HFF-Myc (cell line): ENCODE measurements at places on chromosomes 4 and X.
A peak's percentile ranks its signal among the peaks of the same experiment; 100 is the strongest.

GRCh38 chr4:36237366-36238313 is 6.7 kb downstream of the ARAP2 start:
- DNase-seq: no peak

GRCh38 chr4:150145946-150146340 is 67.7 kb downstream of the DCLK2 start:
- no peak for DNase-seq

- no peak for DNase-seq
Observed at GRCh38 chrX:45992402-45993123, 552.7 kb downstream of the ZNF674 start.

DNA sequence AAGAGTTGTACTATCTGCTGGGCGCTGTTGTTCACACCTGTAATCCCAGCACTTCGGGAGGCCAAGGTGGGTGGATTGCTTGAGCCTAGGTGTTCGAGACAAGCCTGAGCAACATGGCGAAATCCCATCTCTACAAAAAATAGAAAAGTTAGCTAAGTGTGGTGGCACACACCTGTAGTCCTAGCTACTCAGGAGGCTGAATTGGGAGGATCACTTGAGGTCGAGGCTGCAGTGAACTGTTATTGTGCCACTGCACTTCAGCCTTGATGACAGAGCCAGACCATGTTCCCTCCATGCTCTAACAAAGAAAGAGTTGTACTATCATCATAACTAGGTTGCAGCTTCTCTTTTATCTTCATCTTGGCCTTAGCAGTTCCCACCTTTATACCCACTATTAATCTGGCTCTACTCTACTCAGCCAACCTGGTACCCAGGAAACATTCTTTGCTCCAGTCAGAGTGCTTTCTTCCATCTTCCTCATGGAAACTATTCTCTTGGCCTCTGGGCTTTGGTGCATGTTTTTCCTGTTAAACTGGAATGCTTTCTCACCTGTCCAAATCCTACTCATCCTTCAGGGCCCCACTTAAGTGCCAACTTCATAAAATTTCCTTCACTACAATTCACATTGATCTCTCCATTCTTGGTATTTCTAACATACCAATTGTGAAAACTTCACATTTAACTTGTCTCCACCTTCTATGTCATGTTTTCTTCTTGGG is 18.2 kb downstream of the FABP2 start:
- DNase-seq: no peak

GRCh38 chr4:38060829-38061431 is 100.7 kb downstream of the PTTG2 start:
- no peak for DNase-seq

DNA sequence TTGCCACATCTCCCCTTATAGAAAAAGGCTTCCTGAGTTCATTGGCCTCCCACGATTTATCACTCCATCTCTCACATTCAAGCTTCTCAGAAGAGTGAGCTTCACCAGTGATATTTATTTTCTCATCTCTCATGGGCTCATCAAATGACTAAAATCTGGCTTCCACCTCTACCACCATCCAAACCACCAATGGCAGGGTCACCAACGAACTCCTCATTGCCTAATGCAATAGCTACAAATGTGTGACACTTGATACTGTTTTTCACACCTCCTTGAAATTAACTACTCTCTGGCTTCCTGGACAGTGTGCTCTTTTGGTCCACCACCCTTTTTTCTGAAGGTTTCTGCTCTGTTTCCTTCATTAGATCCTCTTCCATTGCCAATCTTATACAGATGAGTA is 129.0 kb downstream of the SH2D1A start:
- no peak for DNase-seq

DNA sequence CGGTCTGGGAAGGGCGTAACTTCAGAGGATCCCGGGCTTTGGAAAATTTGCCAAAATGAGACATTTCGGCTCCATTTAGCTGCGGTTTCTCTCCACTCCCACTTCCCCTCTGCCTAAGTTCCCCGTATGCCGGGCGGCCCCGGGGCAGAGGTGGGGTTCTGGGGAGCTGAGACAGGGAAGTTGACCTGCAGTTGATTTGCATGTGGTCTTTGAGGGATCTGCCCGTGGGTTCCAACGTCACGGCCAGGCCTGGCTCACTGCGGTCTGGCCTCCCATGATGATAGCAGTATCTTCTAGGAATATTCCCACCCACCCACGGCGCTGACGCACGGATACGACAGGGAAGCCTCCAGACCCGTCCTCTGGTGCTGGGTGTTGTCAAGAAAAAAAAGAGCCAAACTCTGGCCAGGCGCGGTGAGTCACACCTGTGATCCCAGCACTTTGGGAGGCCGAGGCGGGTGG is 27.3 kb upstream of the CRLF2 start:
- DNase-seq: no peak

GRCh38 chr4:38923746-38924145 is 56.1 kb downstream of the FAM114A1 start:
- DNase-seq: no peak

GRCh38 chr4:103591841-103592240 is 127.9 kb downstream of the TACR3 start:
- no peak for DNase-seq

- no peak for DNase-seq
Observed at GRCh38 chr4:4689694-4690440, 148.0 kb upstream of the STX18 start.

- DNase-seq: no peak
Observed at GRCh38 chr4:48967631-48968030, 18.4 kb upstream of the CWH43 start.

DNA sequence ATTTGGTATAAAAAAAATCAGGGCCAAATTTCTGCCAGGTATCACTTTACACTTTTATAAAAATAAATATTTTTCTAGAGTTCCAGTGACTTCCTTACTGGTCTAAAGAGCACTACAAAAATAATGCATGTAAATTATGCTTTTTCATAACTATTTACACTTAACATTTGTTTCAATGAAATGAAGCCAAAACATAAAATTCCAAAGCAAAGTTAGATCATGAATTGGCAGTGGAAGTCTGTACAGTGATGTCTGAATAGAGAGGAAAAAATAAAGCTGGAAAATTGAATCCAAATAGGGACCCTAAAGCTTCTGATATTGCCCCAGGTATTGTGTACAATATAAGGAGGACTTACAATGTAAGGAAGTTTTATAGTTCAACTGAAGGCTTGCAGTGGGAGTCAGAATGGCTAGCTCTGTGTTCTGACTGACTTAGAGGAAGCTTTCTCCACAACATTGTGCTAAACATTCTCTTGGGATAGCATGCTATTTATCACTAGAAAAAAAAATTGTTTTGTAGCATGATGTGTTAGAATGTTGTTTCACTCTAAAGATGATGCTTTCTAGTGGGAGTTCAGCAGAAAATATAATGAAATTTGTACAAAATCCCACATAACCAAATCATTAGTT is 288.2 kb upstream of the UGT8 start:
- no peak for DNase-seq

GRCh38 chrX:9476810-9477575 is 12.1 kb downstream of the TBL1X start:
- DNase-seq: no peak

DNA sequence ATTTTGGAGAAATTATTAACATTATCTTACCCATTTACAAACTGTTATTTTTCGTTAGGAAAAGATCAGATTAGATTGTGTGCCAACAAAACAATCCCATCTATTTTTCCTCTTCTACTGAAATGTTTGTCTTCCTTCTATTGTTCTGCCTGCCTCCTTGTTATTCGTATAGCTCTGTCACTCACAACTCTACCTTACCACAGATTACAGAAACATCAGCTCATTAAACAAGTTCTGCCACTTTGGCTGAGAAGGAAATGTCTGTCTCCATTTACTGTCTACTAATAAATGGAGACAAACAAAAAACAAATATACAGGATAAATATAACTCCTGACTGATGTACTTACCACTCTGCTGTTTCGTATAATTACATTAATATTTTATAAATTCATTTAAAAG is 211.4 kb downstream of the ENOX2 start:
- no peak for DNase-seq

DNA sequence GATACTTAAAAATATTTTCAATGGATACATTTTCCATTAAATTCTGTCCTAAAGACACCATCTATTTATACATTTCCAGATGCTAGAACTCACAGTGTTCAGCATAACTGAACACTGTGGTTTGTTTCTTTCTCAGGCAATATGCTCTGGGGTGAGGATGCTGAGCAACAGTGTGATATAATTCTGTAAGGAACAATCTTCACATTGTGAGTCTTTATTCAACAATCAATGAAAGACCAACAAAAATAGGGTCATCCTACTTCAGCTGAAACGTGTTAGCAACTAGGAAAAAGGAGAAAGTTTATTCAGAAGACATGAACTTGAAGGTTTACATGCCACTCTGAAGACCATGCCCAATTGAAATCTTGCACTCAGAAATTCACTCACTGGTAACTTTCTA is 284.8 kb downstream of the UNC5C start:
- DNase-seq: no peak

GRCh38 chrX:12975991-12976558 is 1.2 kb downstream of the TMSB4X start:
- no peak for DNase-seq

DNA sequence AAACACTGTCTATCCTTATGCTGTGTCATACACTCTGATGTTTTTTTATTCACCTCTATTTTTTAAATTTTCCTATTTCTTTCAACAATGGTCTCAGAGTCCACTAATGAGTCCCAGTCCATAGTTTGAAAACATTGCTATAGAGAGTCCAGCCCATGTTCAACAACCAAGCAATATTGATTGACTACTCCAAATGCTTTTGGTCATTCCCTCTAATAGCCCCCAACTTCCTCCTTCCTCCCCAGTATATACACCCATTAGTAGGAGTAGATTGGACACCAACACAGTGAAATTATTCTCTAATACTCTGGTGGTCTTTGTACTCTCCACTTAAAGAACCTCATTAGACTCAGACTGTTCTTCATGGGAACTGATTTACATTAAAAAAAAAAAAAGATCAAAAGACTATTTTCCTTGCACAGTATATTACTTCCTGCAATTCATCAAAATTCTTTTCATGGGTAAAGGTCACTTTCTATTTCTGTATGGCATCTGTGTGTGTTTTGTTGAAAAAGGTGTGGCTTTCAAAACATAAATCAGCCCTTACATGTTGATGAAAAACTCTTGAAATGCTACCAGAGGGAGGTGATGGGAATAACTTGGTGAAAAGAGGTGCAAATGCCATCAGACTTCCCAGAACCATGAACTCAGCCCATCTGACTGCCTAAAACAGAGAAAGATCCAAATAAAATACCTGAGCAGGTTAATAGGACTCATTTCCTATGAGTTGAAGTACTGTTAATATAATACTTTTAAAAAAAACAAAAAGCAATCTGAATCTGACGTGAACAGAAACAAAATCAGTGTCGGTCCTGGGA is 250.3 kb upstream of the KLF3 start:
- DNase-seq: no peak

DNA sequence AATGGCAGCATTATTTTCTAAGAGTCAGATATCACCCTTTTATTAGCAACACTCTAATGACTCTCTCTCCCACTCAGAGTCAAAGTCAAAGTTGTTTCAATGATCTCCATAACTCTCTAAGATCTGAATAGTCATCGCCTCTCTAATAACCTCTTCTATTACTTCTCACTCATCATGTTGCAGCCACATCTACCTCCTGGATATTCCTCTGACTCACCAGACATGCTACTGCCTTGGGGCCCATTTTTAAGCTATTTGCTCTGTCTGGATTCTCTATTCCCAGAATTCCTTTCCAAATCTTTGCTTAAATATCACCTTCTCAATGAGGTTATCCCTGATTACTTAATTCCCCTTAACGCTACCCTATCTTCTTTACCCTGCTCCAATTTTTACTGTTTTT is 391.8 kb upstream of the MAGEB16 start:
- no peak for DNase-seq

DNA sequence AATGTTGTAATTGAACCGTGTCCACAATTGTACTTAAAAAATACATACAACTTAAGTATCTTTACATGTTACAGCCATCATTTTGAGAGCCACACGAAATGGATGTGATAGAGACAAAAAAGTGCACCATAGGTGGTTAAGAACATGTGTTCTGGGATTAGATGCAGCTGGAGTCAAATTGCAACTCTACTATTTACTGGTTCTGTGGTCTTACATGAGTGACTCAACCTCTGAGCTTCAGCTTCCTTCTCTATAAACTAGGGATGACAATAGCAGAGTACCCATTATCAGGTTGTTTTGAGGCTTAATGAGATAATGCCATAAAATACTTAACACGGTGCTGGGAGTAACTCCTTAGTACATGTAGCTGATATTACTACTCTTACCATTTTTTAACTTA is 130.4 kb downstream of the IDS start:
- DNase-seq: peak; percentile 37

DNA sequence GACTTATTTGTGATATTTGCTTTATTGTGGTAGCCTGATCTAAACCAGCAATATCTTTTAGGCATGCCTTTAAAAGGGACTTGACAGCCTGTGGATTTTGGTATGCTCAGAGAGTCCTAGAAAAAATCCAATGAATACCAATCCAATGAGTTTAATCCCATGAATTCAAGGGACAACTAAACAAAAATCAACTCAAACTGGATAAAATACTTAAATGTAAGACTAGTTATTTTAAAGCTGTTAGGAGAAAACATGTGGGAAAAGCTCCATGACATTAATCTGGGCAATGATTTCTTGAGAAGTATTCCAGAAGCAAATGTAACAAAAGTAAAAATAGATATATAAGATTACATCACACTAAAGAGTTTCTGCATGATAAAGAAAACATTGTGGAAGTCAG is 711.5 kb upstream of the PITX2 start:
- DNase-seq: no peak

DNA sequence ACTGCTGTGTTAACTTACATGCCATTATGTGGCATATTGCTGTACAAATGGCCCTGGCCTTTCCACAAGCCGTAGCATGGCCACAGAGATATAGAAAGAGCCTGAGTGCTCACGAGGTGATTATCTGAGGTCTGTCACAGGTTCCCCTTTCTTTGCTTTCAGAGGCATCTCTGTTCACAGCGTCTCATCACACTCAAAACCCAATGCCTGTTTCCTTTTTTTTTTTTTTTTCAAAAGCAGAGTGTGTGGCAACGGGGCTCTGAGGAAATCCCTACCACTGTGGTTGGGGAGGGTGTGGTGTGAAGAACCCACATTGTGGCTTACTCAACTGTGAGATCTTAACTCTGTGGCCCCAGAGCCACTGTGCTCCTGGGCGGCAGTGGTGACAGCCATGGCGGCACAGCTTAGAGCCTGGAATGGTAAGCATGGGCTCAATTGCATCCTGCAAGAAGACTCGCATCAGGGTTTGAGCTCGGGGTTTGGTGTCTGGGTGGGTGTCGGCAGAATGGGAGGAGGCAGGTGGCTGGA is 30.8 kb downstream of the RTL5 start:
- DNase-seq: no peak

GRCh38 chr4:53586121-53586816 is 5.0 kb downstream of the LNX1 start:
- peak; percentile 26 for DNase-seq

DNA sequence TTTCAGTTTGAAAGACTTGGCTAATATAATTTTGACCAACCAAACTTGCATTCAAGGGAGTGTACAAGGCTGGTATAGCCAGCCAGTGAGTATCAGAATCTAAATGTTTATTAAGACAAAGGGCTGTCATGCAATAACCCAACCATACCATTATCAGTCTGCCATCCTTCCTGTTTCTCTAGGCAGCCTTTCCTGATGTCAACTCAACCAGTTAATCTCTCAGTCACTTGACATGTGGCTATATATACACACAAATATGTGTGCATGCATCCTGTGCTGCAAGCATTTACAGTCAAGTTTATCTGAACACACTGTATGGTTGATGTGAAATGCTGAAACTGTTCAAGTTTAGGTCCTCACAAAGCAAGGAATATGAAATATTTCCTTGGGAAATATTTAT is 17.2 kb downstream of the BTK start:
- no peak for DNase-seq
